Retinal pigment epithelial cell (primary cell): ENCODE measurements at places on chromosomes 2 and 18.

DNA sequence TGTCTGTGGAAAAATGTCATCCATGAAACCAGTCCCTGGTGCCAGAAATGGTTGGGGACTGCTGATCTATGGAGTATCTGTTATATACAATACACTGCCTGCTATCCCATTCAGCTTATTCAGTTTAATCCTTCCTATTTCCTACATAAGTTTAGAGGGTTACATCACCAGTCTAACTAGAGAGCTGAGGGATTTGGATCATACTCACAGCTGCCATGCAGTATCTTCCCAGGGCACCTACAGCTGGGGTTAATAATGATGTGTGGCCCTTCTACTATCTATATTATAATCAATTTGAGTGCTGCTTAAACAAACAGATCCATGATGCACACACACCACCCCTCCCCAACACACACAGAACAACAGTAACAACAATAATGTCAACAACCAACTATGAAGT, 524.0 kb downstream of the LRRTM4 start:
- no peak for DNase-seq

GRCh38 chr2:140863713-140864112, 1267.1 kb downstream of the LRP1B start:
- peak; percentile 30 for DNase-seq

DNA sequence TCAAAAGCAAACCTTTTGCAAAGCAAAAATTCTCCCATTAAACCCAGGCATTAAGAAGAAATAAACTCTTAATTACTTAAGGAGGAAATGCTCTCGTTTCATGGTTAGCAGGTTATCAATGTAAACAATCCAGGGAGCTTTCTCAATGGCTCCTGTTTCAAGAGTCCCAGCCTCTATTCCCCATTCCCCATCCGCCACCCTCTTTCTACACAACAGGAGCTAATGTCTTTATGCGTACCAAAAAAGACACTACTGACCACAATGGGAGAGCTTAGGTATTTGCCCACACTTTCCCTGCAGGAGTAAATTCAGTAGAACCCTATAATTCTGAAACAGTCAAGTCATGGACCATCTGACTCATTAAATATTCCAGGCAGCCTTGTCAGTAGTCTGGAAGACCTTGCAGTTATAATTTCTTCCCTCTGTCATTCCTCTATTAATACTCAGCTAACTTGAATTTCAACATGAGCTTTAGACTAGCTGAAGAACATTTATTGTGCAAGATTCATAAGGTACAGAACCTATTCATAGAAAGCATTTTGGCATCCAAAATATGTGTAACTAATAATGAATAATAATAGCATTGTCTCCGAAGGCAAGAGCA, 48.6 kb downstream of the SLC8A1 start:
- DNase-seq: no peak

DNA sequence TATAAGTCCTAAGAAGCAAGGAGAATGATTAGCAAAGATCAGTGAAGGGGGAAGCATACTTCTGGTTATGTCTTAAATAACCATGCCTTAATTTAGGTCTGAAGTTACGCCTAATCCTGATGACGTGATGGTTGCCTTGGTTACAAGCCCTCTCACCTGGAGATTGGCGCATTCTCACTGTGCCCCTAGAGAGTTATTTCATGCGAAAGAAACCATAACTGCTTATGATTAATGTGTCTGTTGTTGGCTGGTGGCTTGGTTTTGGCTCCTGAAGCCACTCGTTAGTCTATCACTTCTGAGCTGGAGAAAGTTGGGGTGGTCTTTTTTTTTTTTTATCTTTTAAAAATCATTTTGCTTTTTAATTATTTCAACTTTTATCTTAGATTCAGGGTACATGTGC, 47.0 kb downstream of the TNFRSF11A start:
- DNase-seq: peak; percentile 69

GRCh38 chr2:209074711-209075110, 349.1 kb upstream of the MAP2 start:
- DNase-seq: no peak
